ENCODE measurements at places on chromosomes 11 and 22.

- no peak for DNase-seq
Observed at GRCh38 chr11:48047616-48048015, 67.3 kb downstream of the PTPRJ start.

GRCh38 chr11:123852321-123852720 lies 33.1 kb downstream of the TMEM225 start:
- no peak for DNase-seq

DNA sequence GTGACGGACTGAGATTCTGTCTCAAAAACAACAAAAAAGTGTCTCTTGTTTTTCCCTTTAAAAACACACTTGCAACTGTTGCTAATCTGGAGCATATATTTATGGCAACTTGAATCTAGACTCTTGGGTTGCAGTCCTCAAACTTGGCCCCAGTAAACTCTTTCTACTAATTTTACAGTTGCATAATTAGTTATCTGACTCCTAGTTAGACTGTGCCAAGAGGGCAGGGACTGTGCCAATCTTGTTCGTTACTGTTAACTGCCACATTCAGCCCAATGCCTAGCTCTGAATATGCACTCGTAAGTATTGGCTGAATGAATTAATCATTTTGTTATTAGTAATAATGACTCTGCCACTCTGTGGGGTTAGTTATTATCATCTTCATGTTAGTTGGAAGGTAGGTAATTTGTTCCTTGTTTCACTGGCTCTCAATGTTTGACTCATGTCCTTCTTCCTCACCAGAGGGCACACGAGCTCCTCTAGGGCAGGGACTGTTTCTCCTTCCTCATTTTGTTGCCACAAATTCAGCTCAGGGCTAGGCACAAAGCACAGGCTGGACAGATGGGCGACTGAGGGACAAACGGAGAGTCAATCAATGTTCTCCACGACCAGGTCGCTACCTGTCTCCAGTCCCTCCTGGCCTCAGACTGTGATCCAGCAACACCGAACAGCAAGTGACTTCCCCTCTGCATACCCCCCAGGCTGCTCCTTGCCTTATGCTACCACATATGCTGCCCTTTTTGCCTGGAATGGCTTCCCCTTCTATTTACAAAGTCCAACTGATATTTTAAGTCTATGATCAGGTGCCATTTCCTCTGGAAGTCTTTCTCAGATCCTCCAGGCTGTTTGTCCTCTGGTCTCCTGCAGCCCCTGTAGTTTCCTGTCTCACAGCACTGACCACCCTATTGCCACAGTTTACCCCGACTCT lies 9.0 kb downstream of the CLPB start:
- no peak for DNase-seq

- no peak for DNase-seq
Observed at GRCh38 chr11:18264677-18265555, 1.1 kb upstream of the SAA1 start.

- no peak for DNase-seq
Observed at GRCh38 chr22:17699696-17700340, 61.3 kb downstream of the BCL2L13 start.

GRCh38 chr11:76010051-76010450 lies 195.0 kb downstream of the UVRAG start:
- DNase-seq: no peak

- no peak for DNase-seq
Observed at GRCh38 chr11:41309716-41310115, 149.7 kb downstream of the LRRC4C start.

- no peak for DNase-seq
Observed at GRCh38 chr11:115084231-115084630, 405.9 kb downstream of the NXPE2 start.

GRCh38 chr22:42717197-42717928 lies 3.3 kb downstream of the A4GALT start:
- no peak for DNase-seq
